Inflammatory macrophage (primary cell): ENCODE measurements at places on chromosomes 4 and X.

- peak; percentile 54 for DNase-seq
Measured at GRCh38 chr4:80144676-80145470, 52.4 kb upstream of the PRDM8 start.

DNA sequence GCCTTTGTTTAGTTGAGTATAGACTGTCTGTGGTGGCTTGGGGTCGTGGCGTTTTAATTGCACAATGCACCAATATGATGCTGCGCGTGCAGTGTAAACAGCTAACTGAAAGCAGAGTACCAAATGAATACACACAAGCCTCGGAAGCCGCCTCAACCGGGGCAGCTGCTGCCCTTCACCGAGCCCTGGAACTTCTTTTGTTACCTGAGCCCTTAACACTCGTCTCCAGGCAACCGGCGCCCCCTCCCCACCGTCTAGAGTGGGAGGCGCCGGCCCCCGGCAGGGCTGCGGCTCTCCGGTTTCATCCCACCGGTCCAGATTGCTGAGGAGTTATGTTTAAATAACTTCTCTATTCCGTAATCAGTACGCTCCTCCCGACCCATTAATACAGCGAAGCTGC, 173.2 kb upstream of the TBL1X start:
- no peak for DNase-seq

GRCh38 chrX:131734621-131735020, 190.7 kb downstream of the OR13H1 start:
- no peak for DNase-seq

DNA sequence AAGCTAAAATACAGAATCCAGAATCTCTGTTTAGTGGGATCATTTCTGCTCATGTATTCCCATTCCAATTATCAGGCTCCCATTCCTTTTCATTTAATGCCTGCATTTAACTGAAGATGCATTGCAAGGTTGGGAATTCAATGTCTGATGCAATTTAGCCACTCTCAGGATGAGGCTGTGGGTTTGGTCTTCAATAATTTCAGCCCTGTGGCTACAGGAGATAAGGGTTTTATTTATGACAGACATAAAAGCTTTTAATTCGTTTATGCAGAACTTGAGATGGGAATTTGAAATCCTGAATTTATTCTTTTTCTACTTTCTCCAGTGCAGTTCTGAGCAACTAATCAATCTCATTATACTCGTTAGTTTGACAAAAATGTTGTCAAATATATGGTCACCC, 1225.9 kb downstream of the PCDH18 start:
- DNase-seq, result no peak

GRCh38 chr4:155539746-155540145, 126.9 kb upstream of the GUCY1A1 start:
- no peak for DNase-seq

- peak; percentile 52 for DNase-seq
Measured at GRCh38 chr4:10115271-10115796, 1.3 kb downstream of the WDR1 start.

DNA sequence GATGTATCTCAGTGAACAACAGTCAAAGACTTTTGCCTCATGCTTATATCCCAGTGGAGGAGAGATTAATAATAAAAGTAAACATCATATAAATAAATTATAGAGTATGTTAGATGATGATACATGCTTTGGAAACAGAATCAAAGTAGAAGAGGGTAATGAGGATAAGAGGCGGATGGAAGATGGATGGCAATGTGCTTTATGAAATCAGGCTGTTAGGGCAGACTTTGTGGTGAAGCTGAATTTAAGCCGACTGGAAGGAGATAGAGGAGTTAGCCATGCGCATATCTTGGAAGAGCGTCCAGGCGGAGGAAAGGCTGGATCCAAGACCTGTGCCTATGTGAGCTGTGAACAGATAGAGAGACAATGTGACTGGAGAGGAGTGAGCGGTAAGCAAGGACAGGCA, 74.9 kb upstream of the GUCY1A1 start:
- DNase-seq, result no peak

DNA sequence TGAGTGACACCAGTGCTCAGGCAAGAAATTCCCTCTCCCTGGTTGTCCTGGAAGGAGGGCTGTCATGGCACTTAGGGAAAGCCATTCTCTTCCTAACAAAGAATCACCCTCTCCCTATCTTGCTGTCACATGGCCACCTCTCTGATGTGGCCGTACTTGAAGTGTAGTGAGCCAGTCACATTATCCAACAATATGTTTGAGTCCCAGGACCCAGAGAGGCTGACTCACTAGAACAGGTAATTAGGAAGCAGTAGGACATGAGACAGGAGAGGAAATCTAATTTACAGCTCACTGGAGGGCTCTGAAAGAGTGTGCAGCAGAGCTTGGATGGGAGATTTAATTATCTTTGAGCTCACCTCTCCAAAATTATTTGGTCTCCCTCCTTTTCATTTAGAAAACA, 299.1 kb downstream of the ARHGAP24 start:
- DNase-seq, result no peak

- no peak for DNase-seq
Measured at GRCh38 chr4:55079451-55080173, 45.8 kb downstream of the KDR start.

DNA sequence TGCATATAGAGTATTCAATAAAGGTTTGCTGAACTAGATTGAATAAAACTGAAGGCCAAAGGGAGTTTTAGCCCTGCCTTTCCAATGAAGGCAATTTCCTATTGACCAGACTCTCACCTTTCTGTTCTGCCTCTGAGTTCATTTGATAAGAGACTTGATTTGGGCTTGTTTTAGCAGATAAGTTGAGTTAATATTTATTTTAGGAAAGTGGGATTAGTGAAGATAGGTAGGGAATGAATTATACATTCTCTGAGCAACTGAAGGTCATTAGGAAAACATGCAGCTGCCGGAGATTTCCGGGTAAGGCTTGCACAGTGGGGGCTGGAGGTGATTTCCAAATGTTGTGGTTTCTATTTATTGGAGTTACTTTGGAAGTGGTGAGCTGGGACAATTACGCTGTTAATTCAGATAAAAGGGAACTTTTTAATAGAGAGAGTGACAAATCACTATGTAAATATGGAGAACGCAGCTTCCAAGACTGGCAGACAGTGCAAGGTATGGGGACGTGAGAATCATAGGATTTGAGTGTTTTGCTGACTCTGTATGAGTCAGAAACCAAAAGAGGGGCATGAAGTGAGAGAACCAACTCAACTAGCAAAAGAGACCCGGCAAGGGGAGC, 553.6 kb upstream of the BOD1L1 start:
- DNase-seq, result no peak

DNA sequence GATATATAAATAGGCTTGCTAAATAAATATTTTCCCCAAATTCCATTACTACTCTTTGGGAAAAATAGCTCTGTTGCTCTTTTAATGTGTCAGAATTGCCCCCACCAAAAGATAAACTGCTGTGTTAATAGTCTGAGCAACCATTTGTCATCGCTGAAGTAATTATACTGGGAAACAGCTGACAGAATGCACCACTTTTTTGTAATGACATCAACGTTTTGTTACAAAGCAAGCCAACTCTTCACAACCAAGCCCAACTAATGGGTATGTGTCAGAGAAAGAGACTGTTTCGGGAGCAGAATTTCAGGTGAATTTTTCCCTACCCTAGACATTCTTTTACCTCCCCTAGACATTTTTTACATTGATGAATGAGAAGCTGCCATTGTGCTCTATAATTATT, 405.0 kb upstream of the MAGEB18 start:
- DNase-seq, result no peak

DNA sequence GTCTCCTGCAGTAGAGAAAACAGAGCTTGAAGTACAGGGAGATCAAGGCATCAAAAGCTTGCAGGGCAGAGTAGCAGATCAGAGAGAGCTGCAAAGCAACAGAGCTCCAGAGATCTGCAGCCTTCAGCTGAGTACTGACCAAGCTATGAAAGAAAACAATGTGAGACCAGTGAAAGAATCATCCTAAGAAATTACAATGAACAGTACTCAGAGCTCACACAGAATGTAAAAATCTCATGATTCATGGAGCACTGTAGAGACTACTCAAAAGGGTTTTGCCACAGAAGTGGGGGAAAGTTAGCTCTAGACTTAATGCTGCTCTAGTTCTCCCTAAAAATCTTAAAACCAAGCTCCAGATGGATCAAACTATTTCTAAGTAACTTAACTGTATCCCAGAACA, 80.0 kb upstream of the MAB21L2 start:
- no peak for DNase-seq

- no peak for DNase-seq
Measured at GRCh38 chr4:147639388-147639787, 22.2 kb downstream of the TMEM184C start.

- DNase-seq, result no peak
Measured at GRCh38 chrX:16992951-16993350, 46.5 kb downstream of the REPS2 start.

DNA sequence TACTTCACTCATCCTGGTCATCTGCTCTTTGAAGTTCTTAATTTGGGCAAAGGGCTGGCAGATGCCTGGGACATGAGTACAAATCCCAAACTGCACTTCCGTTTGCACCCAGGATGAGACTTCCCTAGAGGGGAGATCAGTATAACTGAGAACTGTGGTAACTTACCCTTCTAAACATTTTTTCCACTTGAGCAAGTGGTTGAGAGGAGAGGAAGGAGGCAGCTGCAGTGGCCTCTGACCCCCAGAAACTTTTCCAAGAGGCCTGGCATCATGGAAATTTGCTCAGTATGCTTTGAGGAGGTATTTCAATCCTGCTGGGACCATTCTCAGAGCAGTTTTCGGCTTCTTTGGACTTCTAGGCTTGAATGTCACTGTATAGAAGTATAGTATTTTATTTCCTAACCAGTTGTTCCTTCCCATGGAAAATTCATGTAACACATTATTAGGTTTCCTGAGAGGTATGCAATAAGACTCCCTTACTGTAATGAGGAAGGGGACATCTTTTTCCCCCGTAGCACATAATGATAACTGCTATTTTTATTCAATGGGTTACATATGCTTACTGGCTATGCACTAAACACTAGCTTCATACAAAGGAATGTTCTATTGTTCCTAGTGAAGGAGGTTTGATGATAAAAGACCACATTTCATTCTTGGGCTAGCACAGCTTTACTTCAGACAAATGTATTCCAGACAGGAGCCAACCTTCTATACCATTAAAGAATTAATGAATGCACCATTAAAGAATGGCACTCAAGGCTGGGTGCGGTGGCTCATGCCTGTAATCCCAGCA, 129.3 kb downstream of the SHROOM3 start:
- DNase-seq, result no peak

DNA sequence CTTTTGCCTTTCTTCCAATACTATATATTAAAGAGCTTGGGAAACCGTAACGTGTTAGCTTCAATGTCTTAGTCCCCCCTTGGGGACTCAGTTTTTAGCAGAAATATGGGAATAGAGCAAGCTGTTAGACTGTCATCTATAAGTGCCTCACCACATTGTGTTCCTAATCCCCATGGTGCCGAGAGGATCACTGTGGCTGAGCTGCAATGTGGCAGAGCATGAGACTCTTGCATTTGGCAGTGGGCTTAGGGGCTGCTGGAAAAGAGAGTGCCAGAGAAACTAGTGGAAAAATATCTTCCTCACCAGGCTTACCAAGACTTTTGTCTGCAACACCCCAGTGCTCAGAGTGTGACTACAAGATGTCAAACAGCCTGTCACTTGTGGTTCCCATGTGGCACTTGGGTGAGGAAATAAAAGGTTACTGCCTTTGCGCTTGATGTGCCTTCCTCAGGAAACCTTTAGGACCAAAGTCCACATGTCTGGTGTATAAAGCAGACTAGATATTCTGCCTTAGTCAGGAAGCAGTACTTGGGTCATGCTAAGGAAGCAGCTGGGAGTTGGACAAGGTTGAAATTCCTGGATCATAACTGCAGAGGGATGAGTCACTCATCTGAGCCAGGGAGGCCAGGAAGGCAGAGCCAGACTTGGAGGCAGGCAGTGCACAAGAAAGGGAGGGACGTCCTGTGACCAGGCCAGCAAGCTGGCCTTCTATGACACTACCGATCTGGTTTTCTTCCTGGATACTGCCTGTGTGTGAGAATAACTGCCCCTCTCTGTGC, 9.7 kb upstream of the MAGEA4 start:
- no peak for DNase-seq

GRCh38 chr4:86706923-86707597, 112.9 kb downstream of the PTPN13 start:
- peak; percentile 49 for DNase-seq

DNA sequence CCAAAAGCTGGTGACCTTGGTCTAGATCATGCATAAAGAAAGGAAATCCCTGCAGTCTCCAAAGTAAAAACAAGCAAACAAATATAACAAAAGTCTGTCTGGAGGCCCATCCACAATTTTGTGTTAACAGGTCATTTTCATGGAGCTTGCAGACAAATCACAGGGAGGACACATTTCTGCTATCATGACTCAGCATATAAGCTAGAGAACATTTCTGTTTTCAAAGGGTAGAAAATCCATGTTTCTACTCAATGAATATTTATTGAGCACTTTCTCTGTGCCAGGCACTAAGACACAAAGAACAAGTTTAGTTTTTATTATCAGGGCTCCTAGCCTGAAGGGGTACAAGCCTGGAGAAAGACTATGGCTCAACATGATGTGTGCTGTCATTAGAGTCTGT, 71.1 kb downstream of the PARM1 start:
- no peak for DNase-seq

DNA sequence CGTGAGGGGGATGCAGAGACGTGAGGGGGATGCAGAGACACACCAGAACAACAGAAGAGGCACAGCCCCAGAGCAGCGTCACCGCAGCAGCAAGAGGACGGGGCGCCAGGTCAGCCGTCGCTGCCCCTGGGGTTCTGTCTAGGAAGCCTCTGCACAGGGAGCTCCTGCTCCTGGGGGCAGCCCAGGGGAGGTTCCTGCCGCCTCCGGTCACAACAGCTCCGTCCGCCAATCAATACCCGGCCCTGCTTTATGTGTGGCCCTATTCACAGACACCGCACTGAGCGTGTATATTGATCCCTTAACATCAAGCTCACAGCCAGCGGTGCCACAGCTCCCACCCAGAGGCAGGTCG, 69.6 kb downstream of the FAM53A start:
- DNase-seq, result no peak

GRCh38 chrX:124842205-124842604, 477.5 kb upstream of the TEX13C start:
- no peak for DNase-seq

- no peak for DNase-seq
Measured at GRCh38 chr4:112889619-112890527, 159.6 kb upstream of the ANK2 start.

DNA sequence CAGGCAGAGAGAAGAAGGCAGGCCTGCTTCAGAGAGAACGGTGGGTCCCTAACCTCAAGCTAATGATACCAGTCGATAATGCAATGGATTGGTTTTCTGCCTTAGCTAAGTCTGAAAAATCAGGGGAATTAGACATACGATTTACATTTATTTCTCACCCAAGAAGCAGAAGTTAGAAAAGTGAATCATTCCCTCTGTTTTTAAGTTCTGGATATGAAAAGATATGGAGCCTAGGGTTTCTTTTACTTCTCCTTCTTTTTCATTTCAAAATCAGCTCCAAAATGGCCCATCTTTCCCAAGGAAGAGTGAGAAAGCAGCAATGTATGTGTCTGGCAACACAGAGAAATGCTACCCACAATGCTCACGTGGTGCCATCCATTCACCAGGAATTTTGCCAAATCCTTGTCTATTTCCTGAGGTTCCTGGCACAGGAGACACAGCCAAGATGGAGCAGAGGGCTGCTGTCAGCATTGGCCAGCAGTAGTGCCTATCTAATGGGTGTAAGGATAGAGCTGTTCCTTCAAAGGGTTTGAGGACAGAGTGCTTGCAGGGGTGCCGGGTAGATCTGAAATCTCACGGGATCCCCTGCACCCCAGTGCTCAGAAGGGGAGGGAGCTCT, 231.5 kb downstream of the MAML3 start:
- DNase-seq, result no peak

- DNase-seq, result no peak
Measured at GRCh38 chr4:67576059-67576466, 17.5 kb downstream of the STAP1 start.
